Foreskin melanocyte (primary cell): ENCODE measurements at places on chromosomes 2 and 18.

DNA sequence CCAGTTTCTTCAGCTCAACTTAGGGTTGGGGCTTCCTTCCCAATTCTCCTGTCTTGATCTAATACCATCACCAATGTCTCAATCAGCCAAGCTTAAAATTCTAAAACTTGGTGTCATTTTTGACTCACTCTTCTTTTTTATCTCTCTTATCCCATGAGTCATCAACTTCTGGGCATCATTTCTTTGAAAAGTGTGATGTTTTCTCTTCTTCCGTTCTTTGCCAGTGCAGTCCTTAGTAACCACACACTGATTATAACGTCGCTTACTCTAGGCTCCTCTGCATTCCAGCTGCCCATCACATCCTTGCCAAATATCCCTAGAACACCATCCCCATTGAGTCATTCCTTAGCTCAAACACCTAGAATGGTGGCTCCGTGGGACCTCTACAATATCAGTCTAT, 27.4 kb upstream of the MRO start:
- no peak for DNase-seq

- no peak for DNase-seq
Measured at GRCh38 chr2:120394764-120395163, 48.8 kb downstream of the INHBB start.

DNA sequence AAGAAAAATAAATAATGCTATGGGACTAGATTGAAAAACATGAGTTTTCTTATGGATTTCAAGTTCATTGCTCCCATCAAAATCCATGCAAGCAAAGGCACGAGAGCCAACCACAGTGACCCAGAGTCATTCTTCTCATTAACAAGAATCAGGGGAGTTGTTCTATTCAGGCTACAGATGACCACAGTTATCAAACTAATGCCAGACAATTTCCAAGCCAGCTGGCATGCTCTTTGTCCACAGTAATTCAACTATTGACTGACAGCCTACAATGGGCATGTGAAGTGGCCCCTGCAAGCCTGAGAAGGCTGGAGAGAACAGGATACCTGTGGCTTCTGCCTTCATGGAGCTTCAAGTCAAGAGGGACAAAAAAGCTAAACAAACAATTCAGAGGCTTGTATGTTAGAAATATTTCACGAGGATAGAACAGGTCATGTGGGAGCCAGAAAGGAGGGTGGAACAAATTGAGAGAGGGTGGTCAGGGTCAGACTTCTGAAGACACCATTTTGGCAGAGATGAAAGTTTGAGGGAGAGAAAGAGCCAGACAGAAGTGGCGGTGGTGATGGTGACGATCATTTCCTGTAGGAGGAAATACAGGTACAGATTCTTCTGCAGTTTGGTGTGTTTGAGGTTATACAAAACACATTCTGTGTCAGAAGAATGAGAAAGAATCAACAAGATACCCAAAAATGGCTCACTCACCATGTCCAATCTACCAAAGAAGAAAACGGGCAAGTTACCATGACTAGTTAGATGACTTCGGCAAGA, 732.4 kb downstream of the RNF144A start:
- DNase-seq: no peak

- DNase-seq: no peak
Measured at GRCh38 chr2:64114063-64114911, 29.9 kb downstream of the PELI1 start.

DNA sequence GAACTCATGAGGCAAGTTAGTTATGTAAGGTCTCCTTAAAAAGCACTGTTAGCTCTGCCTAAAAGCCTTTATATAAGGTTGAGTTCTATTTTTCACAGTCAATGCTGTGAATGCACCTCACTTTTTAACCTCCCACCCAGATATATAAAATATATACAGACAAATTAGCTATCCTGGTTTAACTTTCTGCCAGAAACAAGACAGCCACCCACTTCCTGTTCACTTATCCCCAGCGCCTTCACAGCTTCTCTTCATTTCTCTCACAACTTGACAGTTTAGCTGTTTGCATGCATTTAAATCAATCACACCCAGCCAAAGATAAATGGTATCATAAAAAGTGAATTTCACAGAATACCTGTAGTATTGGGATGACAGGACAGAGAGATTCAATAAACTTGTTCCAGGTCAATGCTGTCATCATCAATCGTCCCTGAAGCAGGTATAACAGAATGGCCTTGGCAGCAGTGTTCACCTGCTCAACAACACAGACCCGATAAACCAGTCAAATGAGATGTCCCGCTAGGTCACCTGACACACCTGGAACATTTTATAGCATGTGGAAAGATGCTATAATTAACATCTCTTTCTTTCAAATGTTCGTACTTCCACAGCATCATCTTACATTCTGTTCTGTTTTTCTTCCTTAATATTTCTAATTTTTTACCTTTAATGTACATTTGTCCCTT, 55.7 kb downstream of the RTTN start:
- DNase-seq: no peak

- no peak for DNase-seq
Measured at GRCh38 chr2:206096876-206097275, 10.9 kb upstream of the INO80D start.

DNA sequence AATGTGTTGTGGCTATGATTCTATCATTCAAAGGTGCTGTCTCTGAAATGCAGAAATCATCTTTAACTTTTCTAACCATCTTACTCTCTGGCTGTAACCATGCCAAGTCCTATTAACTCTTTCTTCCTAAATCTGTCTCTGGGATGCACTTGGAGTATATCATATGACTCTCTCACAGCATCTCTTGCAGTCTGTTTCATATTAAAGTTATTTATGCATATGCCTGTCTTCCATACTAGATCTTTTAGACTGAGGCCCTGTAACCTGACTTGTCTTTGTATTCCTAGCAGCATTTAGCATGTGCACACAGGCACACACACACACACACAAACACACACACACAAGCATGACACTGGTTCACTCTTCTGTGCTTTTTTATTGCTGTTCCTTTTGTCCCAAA, 320.6 kb downstream of the ETAA1 start:
- DNase-seq: no peak

- peak; percentile 18 for DNase-seq
Measured at GRCh38 chr2:63792530-63792929, 49.2 kb upstream of the UGP2 start.

GRCh38 chr2:241063587-241063986, 38.5 kb downstream of the MTERF4 start:
- no peak for DNase-seq

DNA sequence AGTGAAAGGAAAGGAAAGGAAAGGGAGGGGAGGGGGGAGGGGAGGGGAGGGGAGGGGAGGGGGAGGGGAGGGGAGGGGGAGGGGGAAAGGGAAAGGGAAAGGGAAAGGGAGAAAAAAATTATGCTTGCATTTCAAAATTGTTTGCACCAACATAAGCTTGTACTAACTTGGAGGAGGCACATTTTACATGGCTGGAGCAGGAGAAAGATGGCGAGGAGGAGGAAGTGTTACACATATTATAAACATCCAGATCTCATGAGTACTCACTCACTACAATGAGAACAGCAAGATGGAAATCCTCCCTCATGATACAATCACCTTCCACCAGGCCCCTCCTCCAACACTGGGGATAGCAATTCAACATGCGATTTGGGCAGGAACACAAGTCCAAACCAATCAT, 660.2 kb upstream of the CDH2 start:
- DNase-seq: no peak

GRCh38 chr2:71129902-71130151, 202 bp downstream of the MCEE start:
- peak; percentile 59 for DNase-seq

- no peak for DNase-seq
Measured at GRCh38 chr2:151816843-151817242, 11.4 kb downstream of the ARL5A start.

GRCh38 chr2:191607096-191607495, 70.8 kb upstream of the NABP1 start:
- no peak for DNase-seq

- DNase-seq: no peak
Measured at GRCh38 chr2:156864325-156864724, 393.2 kb upstream of the GALNT5 start.

DNA sequence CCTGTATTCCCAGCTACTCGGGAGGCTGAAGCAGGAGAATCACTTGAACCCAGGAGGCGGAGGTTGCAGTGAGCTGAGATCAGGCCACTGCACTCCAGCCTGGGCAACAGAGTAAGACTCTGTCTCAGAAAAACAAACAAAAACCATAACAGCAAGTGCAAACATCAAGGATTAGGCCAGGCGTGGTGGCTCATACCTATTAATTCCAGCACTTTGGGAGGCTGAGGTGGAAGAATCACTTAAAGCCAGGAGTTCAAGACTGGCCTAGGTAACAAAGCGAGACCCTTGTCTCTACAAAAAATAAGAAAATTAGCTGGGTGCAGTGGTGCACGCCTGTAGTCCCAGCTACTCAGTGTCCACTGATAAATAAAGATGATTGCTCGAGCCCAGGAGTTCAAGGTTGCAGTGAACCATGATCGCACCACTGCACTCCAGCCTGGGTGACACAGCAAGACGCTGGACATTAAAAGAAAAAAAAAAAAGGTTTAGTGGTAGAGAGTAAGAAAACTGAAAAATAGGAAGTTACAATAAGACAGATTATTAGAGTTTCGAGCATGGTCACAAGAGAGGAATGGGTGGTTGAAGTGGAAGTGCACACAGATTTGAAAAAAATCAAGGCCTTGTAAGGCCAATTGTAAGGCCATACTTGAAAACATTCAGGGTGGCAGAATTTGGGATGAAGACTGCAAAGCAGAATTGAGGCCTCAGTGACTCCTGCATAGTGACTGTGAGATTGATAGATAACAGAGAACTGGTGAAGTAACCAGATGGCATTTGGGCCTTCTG, 6.4 kb upstream of the KCMF1 start:
- no peak for DNase-seq

- no peak for DNase-seq
Measured at GRCh38 chr18:24809173-24809950, 348.9 kb downstream of the HRH4 start.

DNA sequence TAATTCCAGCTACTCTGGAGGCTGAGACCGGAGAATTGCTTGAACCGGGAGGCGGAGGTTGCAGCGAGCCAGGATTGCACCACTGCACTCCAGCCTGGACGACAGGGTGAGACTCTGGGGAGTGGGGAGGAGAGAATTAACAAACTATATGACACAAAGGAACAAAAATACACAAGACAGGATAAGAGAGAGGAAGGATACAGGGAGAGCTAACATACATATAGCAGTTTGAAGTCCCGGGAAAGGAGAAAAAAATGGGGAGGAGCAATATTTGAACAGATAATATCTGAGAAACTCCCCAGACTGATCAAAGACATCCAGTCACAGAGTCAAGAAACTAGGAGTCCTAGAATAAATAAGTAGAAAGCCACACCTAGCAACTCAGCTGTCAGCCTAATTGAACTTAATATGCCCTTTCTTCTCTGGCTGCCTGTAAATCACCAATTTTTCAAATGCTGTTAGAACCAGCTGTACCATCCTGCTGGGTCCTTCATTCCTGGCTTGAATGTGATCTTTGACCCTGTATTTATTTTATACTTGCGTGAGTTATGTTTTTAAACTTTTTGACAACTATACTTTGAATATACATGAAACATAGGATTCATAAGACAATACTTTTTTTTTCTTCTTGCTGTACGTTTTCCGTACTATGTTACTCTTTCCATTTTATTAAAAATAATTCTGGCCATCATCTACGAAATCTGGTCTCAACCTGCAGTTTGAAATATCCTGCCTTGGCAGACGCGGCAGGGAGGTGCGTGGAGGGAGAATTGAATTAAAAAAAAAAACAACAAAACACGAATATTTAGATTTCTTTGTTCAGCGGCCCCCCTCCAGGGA, 876 bp upstream of the CYP27A1 start:
- DNase-seq: peak; percentile 16

DNA sequence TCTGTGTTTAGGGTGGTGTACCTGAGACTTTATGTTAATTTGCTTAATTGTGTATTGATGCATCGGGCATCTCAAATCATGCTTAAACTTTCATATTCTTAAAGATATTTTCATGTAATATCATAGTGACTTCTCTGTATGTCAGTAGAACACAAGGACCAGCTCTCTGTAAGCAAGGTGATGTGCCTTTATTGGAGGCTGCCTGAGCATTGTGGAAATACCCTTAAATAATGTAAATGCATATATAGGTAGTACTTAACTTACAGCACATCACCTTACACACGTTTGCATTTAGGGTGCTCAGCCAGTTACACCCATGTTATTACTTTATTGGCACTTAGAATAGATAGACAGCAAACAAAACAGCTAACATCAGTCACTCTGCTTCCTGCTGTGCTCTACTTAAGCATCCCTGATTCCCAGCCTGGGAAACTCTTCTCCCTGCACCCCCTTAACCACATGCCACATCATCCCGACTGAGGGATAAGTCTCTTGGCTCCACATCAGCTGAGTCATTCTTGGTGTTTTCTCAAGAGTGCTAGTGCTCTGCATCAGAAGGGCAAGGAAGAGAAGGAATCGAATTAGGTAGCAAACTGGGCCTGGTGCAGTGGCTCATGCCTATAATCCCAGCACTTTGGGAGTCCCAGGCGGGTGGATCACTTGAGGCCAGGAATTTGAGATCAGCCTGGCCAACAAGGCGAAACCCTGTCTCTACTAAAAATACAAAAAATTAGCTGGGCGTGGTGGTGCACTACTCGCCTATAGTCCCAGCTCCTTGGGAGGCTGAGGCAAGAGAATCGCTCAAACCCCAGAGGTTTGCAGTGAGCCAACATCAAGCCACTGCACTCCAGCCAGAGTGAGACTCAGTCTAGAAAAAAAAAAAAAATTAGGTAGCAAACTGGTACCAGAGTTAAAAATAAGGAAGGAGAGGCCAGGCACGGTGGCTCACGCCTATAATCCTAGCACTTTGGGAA, 108.7 kb downstream of the MAP3K20 start:
- peak; percentile 40 for DNase-seq

GRCh38 chr2:2640371-2640770, 309.3 kb upstream of the MYT1L start:
- DNase-seq: no peak

DNA sequence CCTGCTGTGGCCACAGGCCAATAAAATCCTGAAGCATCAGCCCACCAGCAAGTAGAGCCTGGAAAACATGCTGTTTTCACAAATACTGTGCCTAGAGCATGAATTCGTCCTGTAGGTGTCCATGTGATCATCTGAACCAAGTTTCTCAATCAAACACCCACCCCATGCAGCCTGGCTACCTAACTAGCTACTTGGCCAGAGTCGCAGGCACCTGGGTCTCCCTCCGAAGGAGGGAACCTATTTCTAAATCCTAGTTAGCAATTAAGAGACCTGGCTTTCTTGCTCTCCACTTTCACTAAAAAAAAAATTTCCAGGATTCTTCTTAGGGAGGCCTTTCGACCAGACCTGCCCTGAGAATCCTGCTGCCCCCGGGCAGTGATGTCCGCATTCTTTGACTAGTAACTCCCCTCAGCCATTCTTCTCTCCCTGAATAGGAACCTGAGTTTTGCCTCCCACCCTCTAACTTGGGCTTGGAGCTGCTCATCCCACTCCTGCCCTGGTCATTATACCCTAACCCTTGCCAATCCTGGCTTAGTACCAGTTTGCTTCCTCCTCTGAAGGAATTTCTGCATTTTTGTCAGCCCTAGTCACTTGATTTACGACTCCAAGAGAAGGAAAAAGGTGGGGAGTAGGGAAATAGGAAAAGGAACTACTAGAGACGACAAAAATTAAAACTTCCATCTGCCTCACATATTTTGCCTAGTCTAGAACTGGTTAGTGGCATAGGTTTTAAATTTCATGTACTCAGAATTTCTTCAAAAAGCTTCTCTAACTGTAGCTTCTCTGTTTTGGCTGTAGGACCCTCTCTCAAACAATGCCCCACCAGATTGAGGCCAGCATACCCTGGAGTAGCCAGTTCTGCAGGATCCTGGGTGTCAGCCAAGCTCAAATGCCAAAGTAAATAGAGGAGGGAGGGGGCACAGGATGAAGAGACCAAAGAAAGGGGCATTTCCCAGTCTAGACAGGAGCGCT, 25.4 kb upstream of the TANK start:
- DNase-seq: peak; percentile 11

- DNase-seq: no peak
Measured at GRCh38 chr18:48983793-48984437, 33.1 kb upstream of the SMAD7 start.
